ENCODE measurements at places on chromosomes 2 and 18.
A peak's percentile ranks its signal among the peaks of the same experiment; 100 is the strongest.

DNA sequence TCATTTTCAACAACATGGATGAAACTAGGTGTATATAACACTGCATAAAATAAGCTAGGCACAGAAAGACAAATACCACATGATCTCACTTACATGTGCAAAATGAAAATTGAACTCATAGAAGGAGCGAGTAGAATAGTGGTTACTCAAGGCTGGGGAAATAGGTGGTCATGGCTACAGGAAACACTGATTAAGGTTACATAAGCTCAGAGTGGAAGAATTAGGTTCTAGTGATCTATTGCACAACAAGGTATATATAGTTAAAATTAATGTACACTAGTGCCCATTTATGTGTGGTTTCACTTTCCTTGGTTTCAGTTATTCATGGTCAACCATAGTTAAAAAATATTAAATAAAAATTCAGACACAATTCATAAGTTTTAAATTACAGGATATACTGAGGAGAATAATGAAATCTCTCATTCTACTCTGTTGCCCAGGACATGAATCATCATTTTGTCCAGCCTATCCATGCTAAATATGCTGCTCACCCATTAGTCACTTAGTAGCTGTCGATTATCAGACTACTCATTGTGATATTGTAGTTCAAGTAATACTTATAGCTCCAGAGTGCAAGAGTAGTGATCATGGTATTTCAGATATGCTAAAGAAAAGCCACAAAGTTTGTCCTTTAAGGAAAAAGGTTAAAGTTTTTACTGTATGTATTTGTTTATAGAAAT is 1530.9 kb upstream of the LRRTM1 start:
- DNase-seq = no peak

GRCh38 chr18:58887613-58887963 is 22.9 kb downstream of the ZNF532 start:
- peak; percentile 52 for DNase-seq

GRCh38 chr2:160566717-160567116 is 73.1 kb upstream of the RBMS1 start:
- no peak for DNase-seq

DNA sequence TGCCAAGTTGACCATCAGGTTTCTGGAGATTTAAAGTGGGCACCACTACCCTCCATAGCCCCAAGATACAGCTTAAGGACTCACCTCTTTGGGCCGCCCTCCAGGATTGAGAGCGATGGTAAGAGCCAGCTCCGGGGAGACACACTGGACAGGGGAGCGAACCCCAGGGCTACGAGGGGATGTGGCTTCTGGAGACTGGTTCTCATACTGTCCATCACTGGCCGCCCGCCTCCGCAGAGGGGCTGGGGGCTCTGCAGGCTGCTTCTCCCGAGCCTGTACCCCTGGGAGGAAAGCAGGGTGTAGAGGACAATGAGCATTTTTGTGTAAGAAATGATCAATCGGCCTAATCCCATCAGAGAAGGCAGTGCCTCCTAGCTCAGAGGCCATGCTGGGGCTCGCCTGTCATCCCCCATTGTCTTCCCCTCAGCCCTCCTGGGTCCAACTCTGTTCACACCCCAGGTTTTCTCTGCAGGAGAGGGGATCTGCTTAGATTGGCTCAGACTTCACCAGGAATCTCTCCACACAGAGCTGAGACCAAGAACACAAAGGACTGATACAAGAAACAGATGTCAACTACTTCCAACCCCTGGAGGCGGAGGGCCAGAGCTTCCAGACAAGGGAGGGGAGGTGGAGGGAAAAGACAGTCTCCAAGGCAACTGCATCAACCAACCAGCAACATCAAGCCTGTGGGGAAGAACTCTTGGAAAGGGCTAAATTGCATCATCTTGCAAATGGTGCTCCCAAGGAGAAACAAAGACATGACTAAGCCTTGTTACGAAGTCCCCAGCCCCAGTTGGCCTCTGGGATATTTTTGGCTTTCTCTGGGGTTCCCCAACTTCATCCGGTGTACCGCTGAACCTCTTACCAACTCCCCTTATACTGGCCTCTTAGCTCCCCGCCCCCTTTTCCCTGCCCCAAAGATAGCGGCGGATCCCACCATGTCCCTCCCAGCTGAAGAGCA is 166.6 kb downstream of the TNS1 start:
- peak; percentile 11 for DNase-seq

DNA sequence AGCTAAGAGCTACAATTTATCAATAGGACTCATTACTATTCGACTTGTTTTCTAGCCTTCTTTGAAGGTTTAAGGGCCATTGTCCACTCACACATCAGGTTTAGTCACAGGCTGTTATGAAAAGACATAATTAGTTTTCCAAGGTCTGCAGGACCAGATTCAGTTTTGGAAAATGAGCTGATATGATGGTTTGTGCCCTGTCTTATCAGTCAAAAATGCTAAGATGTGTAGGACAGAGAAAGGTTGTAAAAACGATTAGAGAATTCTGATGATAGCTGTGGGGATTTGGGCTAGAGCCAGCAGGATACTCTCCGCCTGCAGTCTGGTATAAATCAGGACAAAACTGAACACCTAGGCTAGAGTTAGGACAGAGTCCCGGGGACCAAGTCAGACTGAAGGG is 213.3 kb downstream of the LRRTM1 start:
- DNase-seq = no peak

DNA sequence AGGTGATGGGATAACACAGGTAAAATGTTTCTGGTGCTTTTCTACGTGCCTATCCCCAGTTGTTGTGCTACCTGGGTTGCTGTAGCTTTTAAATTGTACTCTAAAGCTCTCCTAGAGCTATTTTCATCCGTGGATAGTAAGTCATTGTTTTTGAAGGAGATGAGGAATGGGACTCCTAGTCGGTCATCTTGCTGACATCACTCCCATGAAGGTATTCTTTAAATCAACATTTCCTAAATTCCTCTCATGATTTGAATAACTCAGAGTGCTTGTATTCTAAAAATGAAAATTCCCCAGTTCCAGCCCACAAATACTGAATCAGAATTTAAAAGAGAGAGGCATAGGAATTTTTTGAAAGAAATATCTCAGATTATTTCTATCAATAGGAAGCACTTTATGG is 44.3 kb downstream of the CCDC148 start:
- no peak for DNase-seq

GRCh38 chr2:160632084-160632975 is 138.7 kb upstream of the RBMS1 start:
- no peak for DNase-seq

DNA sequence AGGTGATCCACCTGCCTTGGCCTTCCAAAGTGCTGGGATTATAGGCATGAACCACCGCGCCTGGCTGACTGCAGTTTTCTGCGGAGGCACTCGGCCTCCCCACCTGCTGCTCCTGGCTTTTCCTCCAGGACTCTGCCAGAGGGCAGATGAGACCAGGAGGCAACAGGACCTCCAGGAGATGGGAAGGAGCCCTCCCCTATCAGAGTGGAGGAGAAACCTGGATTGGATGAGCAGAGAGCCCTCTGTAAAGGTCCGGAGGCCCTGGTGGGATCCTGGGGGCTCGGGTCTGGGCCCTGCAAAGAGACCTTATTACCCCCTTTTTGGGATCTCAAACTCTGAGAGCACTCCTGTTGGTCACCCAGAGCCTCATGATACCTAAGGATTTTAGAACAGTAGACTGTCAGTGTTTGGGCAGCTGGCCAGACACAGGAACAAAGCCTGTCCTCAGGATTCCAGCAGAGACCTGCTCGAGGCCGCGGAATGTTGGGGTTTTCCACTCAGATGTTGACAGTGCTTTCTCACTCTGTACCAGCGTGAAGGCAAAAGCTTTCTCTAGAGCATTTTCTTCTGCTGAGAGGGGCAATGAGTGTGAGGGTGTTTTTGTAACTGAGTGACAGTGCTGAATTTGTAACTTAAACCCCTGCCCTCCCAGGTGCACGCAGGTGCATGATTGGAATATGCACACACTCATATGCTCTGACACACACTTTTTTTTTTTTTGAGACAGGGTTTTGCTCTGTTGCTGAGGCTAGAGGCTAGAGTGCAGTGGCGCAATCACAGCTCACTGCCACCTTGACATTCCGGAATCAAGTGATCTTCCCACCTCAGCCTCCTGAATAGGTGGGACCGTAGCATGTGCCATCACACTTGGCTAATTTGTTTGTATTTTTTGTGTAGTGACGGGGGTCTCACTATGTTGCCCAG is 48.4 kb downstream of the NPPC start:
- DNase-seq = no peak

DNA sequence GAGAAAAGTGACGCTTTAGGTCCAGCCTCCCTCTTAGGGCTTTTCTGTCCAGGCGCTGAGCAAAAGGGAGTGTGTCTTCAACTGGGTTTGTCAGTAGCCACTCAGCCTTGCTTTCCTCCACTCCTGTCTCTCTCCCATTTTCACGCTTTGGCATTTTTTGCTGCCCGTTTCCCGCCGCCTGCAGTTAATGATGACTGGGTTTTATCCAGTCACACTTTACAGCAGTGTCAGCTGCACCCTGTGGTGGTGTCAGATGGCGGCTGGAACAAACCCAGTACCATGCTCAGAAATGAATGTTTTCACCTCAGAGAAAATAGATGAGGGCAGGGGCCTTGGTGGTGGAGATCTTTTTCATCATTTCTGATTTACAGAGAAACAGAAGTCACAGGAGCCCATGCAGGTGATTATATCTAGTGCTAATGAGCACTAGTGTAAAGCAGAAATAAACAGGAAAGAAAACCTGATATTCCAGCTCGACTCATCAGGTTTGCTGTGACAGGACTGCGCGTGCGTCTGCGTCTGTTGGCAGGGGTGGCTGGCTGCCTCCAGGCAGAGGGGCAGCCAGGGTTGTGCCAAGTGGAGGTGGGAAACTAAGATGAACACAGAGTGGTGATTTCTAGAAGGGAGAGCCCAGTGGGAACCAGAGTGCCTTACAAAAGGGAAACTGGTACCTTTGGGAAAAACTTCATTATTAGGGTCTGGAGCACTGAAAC is 139.9 kb downstream of the TANC1 start:
- DNase-seq = no peak

GRCh38 chr2:234994438-234995321 is 42.9 kb downstream of the SH3BP4 start:
- no peak for DNase-seq

DNA sequence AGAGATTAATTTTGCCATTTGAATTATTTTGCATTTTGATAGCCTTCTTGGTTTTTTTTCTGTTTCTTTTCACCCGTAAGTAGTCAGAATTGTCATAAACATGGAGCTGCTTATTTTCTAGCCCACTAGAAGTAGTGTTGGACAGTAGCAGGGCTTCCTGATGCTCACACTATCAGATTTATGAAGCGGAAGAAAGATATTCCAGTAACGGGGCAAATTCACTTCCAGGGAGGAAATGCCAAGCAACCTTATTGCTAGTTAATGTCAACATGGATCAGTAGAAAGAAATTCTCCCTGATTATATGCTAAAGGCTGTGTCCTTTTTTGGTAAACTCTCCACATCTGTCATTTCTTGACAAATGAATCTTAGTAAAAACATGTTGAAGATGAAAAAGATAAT is 19.2 kb upstream of the ADAM23 start:
- DNase-seq = no peak

DNA sequence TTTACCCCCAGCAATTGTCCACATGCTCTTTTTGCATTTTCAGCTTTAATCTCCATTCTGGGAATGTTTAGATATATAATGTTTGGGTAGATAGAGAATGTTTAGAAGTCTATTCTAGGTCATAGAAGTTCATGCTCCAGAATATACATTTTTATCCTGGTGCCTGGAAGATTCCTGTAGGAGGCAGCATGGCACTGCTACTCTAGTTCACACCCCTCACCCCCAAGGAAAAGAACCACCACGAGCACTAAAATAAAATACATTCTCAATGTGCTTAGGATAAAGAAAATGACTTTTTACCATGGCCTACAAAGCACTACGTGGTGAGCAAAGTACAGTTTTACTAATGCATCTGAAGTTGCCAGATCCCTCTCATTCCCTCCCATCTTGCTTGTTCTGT is 53.8 kb downstream of the MYO1B start:
- no peak for DNase-seq

- DNase-seq = no peak
These were observed 26.0 kb upstream of the IL1RL1 start for GRCh38 chr2:102285368-102285767.

DNA sequence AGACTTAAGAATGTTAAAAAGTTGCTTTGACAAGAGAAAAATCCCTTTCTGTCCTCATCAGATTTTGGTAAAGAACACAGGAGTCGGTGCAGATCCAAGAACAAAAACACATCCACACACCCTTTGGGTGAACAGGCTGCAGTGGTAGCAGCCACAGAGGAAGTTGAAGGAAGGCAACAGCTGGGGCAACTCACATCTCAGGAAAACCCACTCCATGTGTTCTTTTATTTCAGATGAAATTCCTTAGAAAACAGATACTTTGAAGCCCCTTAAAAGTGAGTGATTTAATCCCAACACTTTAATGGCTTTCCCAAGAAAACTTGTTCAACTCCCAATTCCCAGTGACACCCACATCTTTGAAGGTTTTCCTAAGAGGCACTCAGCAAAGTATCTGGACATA is 271.3 kb downstream of the ICOS start:
- DNase-seq = no peak

DNA sequence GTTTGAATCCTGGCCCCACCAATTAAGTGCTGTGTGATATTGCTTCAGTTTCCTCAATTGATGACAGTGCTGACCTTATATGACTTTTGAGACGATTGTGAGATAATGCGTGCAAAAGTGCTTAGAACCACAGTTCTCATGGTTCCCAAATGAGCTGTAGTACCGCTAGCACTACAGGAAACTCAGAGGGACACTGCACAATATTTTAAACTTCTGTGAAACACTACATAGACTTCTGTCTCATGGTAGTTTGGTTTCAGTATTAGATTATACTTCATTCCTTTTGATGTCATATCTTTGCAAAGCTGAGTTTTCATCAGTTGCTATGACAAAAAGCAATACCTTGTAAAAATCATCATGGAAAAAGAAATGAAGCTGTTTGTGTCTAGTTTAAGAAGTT is 368.0 kb downstream of the PARD3B start:
- no peak for DNase-seq

GRCh38 chr2:122236925-122237324 is 481.5 kb downstream of the TSN start:
- no peak for DNase-seq

All from CD4-positive, alpha-beta T cell treated with Interferon alpha-2 for 1 hour (primary cell).